BE2C (cell line): ENCODE measurements at places on chromosomes 6 and 20.

GRCh38 chr20:23205611-23206041 is 119.5 kb upstream of the CD93 start:
- no peak for DNase-seq

GRCh38 chr6:124798942-124799496 is 163.2 kb upstream of the RNF217 start:
- DNase-seq, result no peak

DNA sequence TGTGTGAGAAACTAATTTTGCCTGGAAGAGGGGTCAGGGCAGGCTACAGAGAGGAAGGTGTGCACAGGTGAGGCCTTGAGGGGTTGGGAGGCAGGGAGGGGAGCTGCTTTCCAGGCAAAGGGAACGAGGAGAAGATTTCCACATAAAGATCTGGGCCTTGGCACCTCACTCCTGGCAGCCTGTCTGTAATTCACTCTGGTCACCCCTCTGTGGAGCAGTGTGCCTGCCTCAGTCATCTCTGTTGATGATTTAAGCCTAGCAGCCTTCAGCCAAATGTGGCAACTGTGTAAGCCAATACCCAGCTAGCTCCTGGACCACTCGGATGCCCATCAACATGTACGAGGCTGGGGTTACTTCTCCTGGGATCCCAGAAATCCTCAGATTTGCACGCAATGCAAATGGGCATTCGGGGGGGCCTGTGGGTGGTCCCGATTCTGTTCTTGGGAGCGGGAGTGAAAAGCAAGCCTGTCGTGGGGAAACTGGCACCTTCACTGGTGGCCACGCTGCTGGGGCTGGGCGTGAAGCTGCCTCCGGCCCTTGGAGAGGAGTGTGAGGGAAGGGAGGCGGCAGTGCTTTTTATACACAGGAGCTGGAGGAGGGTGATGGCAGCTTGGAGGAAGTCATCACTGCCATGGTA is 360.4 kb downstream of the ZFAND3 start:
- no peak for DNase-seq

GRCh38 chr20:39112178-39112743 is 150.1 kb downstream of the DHX35 start:
- peak; percentile 70 for DNase-seq

DNA sequence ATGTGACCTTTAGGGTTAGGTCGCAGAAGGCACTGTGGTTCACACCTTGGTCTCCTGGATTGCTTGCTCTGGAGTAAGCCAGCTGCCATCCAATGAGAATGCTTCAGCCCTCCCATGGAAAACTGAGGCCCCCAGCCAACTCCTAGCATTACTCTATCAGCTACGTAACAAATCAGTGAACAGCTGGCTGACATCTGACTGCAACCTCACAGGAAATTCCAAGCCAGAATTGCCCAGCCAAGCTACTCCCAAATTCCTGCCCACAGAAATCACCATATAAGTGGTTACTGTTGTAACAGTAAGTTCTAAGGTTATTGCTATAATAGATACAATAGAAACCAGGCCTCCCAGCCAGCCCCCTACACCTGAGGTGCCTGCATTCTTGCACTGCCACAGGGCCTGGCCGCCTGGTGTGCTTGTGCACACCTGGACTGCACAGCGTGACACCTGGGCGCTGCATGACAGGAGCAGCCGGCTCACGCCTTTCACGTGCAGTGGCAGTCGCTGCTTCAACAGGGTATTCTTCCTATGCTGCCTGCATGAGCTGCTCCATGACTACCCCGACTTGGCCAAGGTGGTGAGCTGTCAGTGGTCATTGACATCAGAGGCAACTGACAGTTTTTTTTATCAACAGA is 429.7 kb upstream of the RUNX2 start:
- DNase-seq, result no peak

DNA sequence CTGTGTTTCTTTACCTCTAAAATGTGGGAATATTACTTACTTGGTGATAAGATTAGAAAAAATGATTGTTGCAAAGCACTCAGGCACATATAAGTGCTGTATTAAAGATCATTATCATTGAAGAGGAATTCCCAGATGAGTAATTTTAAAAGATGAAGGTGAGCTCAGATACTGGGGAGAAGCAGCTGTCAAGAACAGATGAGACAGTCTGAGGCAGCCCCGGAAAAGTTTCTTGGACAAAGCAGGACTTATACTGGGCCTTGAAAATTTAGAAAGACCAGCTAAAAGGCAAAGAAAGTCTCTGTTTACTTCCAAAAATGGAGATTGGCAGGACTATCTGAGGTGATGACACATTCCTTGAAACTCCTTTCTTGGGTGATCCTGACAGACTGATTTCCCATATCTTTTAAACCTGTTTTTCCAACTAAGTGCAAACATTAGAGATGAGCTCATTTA is 93.8 kb upstream of the MARCKS start:
- DNase-seq, result no peak

DNA sequence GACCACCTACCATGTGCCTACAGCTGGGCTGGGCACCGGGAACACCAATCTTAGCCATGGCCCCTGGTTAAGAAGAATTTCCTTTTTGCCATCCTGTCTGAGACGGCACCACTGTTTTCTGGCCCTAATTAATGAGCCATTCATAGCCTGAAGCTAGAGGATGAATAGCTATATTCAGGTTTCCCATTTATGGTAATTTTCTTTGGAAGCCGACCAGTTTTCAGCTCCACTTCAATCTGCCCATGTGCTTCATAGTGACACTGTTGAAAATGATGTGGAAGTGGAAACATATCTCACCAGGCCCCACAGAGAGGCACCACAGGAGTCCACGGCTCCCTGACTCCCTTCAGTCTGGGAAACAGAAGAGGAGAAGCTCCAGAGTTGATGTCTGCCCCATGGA is 22.6 kb upstream of the ULBP3 start:
- no peak for DNase-seq

- DNase-seq, result no peak
Measured at GRCh38 chr6:136166815-136167214, 83.3 kb downstream of the MTFR2 start.

DNA sequence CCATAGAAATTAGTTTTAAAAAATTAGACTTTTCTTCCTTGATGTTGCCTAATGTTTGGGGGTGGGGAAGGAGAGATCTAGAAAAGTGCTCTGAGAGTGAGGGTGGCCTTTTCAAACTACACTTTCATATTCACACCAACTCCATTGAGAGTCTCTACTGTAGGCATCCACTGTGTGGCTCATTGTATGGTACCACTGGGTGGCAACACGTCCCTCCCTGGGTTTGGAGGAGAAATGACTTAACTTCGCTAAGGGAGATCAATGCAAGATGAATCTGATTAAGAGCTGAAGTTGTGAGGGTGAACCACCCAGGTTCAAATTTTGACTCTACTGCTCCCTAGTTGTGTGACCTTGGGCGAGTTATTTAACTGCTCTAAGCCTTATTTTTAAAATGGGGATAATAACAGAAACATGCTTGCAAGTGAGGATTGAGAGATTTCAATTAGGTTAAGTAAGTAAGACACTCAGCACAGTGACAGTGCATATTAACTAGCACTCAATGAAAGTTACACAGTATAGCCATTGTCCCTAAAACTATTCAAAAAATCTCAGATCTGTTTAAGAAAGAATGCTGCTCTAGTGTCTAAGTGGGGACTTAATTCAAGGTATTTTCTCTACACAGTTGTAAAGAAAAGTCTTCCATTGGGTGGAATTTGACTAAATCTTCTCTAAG is 193.5 kb upstream of the CNR1 start:
- DNase-seq, result no peak
